Stomach (tissue), 19 donors: ENCODE measurements at places on chromosomes 3 and 15.

GRCh38 chr15:66819084-66819483, 117.0 kb downstream of the SMAD6 start:
- H3K4me1 ChIP-seq, result no peaks in the 10 kb centered on the region
- DNase-seq, result no peak
- no peaks in the 10 kb centered on the region for H3K27me3 ChIP-seq
- H3K36me3 ChIP-seq, result no peaks in the 10 kb centered on the region

GRCh38 chr3:128381609-128382008, 85.1 kb downstream of the DNAJB8 start:
- H3K36me3 ChIP-seq, result no peaks in the 10 kb centered on the region
- no peaks in the 10 kb centered on the region for H3K27me3 ChIP-seq
- H3K4me1 ChIP-seq, result peaks cover 69% of the 10 kb centered on the region
- DNase-seq, result no peak
- no peak overlapping the region for H3K4me3 ChIP-seq

- no peak for DNase-seq
- H3K4me1 ChIP-seq, result no peaks in the 10 kb centered on the region
- no peak overlapping the region for H3K27ac ChIP-seq
- no peaks in the 10 kb centered on the region for H3K27me3 ChIP-seq
Measured at GRCh38 chr15:52199271-52199670, 8.1 kb upstream of the GNB5 start.

DNA sequence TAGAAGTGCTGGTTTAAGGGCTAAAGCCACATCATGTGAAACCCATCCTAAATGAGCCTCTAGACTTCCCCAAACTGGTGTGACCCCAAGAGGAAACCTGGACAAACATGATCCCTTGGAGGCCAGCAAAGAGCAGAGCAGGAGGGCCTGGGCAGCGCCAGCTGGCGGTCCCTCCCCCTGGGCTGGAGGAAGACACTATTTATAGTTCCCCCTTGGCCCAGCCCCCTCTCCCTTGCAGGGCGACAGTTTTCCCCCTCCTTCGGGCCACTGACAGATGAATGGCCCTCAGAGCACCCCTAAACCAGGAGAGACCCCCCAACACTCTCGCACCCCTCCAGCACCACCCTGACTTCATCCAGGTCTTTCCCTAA, 2.9 kb downstream of the UCN2 start:
- H3K4me1 ChIP-seq, result peaks cover 36% of the 10 kb centered on the region
- no peaks in the 10 kb centered on the region for H3K36me3 ChIP-seq
- no peaks in the 10 kb centered on the region for H3K27me3 ChIP-seq
- peak overlapping the region; percentile 31 for H3K4me3 ChIP-seq

- no peaks in the 10 kb centered on the region for H3K27me3 ChIP-seq
- H3K4me3 ChIP-seq, result no peak overlapping the region
- no peak for DNase-seq
- H3K4me1 ChIP-seq, result peaks cover 12% of the 10 kb centered on the region
- H3K27ac ChIP-seq, result no peak overlapping the region
Measured at GRCh38 chr15:66288551-66289185, 4.7 kb upstream of the DIS3L start.

- no peaks in the 10 kb centered on the region for H3K4me1 ChIP-seq
- H3K27me3 ChIP-seq, result no peaks in the 10 kb centered on the region
- no peak for DNase-seq
- no peak overlapping the region for H3K27ac ChIP-seq
Measured at GRCh38 chr15:28018291-28019044, 80.6 kb downstream of the OCA2 start.

DNA sequence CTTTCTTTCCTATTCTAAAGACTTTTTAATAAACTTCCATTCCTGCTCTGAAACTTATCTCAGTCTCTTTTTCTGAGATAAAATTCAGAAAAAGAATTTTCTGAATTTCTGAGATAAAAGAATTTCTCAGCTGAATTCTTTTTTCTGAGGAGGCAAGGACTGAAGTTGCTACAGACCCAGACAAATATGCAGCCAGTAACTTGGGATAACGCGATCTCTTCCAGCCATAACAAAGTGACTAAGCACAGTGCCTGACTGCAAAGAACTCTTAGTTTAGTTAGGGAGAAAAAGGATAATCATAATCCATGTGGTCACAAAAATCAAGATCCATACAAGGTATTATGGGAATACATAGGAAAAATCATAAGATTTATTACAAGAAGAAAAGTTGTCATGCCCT, 222.0 kb upstream of the GAP43 start:
- no peaks in the 10 kb centered on the region for H3K27me3 ChIP-seq
- no peak overlapping the region for H3K4me3 ChIP-seq
- no peaks in the 10 kb centered on the region for H3K36me3 ChIP-seq
